ENCODE measurements at places on chromosomes 2 and 18.
A peak's percentile ranks its signal among the peaks of the same experiment; 100 is the strongest.

GRCh38 chr2:84461310-84461709 is 2.2 kb upstream of the SUCLG1 start:
- no peak for DNase-seq

DNA sequence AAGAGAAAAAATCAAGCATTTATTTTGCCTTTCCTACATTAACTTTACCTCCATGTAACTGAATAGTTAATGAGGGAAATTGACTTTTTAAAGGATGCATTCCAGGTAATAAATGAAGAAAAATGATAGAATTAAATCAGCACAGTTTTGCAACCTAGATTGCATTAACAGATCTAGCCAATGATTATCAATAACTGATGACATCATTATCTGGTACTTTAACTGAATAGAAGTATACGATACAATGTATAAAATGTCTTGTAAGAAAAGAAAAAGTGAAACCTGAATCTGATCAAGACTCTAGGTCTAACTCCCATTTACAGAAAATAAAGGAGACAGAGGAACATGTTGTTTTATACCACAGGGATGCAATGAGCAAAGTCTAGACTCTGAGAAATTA is 126.0 kb upstream of the XPO1 start:
- DNase-seq = no peak

- no peak for DNase-seq
Observed at GRCh38 chr2:240811346-240812300, 8.4 kb downstream of the KIF1A start.

DNA sequence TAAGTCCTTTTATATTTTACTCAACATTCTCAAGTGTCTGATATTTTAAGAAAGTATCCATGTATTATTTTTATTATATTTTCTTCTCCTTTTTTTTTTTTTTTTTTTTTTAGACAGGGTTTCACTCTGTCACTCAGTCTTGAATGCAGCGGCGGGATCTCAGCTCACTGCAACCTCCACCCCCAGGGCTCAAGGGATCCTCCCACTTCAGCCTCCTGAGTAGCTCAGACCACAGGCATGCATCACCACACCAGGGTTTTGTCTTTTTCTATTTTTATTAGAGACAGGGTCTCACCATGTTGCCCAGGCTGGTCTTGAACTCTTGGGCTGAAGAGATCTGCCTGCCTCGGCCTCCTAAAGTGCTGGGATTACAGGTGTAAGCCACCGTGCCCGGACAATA is 212.1 kb downstream of the TCF4 start:
- DNase-seq = no peak

DNA sequence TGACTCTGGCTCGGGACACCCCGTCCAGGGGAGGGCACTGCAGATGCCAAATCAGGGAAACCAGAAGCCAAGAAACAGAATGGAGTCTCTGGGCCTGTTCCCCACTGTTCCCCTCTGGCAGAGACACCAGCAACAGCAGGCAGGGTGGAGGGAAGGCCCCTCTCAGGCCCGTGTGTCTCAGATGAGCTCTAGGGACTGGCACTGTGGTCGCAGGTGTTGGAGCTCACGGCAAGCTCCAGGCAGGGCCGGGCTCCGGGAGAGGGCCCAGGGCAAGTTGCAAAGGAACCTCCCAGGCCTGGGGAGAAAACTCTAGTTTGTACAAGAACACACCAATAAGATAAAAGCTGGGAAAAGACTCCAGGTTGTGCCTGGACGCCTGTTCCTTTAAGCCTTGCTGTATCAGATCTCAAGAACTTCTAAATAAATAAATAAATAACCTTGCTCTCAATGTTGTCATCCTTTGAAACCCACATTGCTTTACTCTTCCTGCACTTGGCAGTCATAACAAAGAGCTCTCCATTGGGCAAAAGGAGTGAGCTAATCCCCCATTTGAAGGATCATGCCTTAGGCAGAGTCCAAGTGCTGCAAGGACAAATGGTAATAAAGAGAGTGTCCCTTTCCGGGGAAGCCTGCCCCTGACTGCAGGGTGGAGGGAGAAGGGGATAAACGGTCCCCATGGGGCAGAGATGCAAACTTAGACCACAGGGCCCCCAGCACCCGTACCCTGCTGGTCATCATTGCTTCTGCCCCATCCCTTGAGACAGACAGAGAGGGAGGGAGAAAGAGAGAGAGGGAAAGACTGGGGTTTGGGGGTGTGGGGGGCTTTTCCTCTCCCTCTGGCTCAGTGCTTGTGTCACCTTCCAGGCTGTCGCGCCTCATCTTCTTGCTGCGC is 33.3 kb downstream of the CNGA3 start:
- DNase-seq = no peak

DNA sequence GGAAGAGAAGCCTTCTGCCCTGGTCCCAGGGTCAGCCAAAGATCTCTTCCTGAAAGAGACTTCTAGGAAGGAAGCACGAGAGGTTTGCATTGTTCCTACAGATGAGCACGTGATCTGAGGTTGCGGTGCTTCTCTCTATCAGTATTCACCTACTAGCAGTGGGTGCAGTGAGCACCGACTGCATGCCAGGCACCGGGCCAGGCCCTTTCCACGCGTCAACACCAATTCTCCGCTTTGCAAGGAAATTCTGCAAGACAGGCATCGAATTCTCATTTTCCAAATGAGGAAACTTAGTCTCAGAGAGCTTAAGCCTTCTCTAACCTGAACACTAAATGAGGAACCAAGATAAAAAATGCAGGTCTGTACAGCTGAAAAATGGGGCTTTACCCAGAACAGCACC is 151.5 kb upstream of the MYCN start:
- no peak for DNase-seq

DNA sequence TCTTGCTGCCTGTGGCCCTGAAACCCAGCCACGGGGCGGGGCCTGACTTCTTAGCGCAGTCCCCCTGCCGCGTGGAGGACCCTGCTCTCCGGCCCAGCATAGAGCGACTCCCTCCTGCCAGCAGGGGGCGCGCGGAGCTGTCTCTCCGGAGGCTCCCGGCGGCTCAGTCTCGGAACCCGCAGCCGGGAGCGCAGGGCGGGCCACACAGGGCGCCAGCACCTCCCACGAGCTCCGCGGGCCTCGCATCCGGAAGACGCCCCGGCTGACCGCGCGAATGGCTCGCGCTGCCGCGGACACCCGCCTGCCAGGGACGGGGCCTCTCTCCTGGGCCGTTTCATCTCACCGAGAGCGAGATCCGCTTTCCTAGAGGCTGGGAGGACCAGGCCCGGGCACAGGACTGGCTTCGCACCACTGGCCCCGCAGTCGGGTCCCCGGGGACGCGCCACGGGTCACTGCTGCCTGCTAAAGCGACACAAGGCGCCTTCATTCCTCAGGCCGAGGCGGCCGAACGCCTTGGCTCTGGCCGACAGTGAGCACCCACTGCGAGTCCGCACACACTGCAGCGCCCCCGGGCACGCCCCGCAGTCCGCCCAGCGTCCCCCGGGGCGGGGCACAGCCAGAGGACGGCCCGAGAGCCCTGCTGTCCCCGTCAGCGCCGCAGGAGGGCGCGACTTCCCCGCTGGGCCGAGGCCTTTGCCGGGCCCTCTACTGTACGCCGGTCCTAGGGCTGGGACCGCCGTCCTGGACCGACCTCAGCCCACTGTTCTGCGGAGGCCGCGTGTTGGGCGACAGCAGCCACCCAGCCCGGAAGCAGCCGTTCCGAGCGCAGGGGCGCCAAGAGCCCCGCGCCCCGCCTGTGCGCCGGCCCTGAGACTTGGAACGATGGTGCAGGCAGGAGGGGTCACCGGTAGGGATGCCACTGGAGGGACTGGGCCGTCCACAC is 39.0 kb upstream of the ARHGEF4 start:
- DNase-seq = peak; percentile 77

GRCh38 chr18:42893977-42894376 is 221.5 kb downstream of the RIT2 start:
- DNase-seq = no peak

GRCh38 chr2:37907501-37908225 is 17.4 kb upstream of the RMDN2 start:
- no peak for DNase-seq

DNA sequence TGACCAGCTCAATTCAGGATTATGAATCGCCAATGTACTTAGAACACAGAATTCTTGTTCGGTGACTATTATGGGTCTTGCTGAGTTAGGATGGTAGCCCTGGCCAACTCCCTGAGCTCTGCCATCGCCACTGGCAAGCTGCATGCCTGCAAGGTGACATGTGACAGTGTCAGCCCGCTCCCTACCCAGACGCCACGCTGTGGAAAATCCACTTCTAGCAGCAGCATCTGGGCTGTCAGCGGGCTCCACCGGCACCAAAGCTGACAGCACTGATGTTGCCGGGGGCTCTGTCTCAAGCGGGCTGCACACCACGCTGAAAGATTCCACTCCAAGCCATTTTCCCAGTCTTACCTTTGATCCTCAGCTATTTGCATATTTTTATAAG is 100.7 kb downstream of the MYT1L start:
- no peak for DNase-seq
